Lung (tissue), 17 donors: ENCODE measurements at places on chromosomes 3 and 15. TPM values are rescaled to one million over a fixed set of nuclear protein-coding genes. Genes with fewer than 3 reads are reported as not detected.
A peak's percentile ranks its signal among the peaks of the same experiment; 100 is the strongest.

- peak; percentile 35 for DNase-seq
Observed at GRCh38 chr3:100560426-100560825, 49.0 kb upstream of the ADGRG7 start.

MYZAP gene
- 6.9 TPM for total RNA-seq

GRCh38 chr15:93066224-93066681, 22.8 kb downstream of the RGMA start:
- DNase-seq, result no peak

DNA sequence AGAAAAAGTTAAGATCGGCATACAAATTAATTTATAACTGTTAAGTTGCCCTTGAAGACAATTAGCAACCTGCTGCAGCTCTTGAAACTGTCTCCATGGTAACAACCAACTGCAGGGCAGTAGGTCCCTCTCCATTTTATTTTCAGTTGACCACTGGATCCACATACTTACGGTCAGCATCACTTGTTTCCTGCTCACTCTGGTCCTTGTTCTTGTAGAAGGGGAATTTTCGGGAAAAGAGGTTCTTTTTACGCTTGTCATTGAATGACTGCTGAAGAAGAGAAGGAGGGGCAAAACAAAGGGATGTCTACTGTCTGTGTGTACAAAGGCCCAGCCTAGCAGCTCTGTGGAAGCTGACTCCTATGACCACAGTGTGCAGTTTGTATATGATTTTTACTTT, 46.8 kb upstream of the MELTF start:
- DNase-seq, result no peak

ASB7 gene
- total RNA-seq, result 18.3 TPM

- DNase-seq, result no peak
Observed at GRCh38 chr3:127053450-127053849, 70.5 kb downstream of the PLXNA1 start.

GRCh38 chr3:11327619-11328018, 55.4 kb downstream of the ATG7 start:
- no peak for DNase-seq

- DNase-seq, result no peak
Observed at GRCh38 chr3:112095731-112096130, 9.5 kb downstream of the C3orf52 start.

ARHGAP31 gene
- total RNA-seq, result 45.8 TPM

MUC20 gene
- total RNA-seq, result 20.7 TPM

- DNase-seq, result peak; percentile 18
Observed at GRCh38 chr3:168991803-168992202, 671.7 kb downstream of the MECOM start.

CHRD gene
- 16.7 TPM for total RNA-seq

PLA2G4E gene
- total RNA-seq, result not detected

DNA sequence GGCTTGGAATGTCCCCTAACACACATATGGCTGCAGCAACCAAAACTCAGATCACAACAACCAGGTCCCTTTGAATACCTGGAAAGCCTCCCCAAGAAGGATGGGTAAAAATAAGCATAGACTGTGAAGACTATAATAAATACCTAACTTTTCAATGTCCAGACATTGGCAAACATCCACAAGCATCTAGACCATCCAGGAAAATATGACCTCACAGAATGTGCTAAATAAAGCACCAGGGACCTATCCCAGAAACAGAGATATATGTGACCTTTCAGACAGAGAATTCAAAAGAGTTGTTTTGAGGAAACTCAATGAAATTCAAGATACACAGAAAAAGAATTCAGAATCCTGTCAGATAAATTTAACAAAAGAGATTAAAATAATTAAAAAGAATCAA, 109.2 kb downstream of the NEDD4 start:
- no peak for DNase-seq

GUCA1C gene
- not detected for total RNA-seq

DNA sequence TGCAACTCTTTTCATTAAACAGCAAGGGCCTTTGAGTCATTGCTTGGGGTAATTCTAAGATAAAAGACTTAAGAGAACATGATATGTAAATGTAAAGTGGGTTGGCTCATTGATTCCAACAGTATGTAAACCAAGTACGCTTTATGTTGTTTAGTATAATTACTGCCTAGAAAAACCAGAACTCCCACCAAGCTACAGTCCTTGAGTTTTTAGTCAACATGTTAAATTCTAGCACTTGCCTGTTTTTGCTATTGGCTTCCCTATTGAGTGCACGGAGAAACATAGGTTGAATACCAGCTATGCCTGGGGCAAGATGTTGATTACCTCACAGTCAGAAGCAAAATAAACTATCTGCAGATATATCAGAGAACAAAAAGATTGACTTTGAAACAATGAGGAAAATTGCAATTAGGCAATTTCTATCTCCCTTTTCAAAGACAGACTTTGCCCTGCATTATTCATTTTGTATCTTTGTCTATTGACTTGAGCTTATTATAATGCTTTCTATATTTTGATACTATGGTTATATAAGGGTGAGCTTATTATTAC, 179.3 kb downstream of the ZPLD1 start:
- DNase-seq, result no peak

CLPX gene
- total RNA-seq, result 43.1 TPM

DNA sequence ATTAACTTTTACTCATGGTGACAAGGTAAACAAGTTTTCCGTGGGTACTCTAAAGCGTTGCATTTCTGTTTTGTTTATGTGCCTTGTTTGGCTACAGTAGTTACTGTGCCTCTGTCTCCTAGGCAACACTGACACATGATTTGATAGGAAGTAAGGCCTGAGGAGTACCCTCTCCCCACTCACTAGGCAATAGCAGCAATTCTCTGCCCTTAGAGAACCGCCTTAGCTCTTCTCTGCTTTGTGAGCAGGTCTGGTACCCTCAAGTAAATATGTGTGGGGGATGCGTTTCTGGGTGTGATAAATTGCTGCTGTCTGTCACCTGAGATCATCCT, at the start of gene IL5RA:
TSS of gene IL5RA (minus strand) at position 76 of the 332 bp plus-strand sequence. CDS start 5,390 bp downstream, outside the sequence.
- peak; percentile 87 for DNase-seq

DNA sequence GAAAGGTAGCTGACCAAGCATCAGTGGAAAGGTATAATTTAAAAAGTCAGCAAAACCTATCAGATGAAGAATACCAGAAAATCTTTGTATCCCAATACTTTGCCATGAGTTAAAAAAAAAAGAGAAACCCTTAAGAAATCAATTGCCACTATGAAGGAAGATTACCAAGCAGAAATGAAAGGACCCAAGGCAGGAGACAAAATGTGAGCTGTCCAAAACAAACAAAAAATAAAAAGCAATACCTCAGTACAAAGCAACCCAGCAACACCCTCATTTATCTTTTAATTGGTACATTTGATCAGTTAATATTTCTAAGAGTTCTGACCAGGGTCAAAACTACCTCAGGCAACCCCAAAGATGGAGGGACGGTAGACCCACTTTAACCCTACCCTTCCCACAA, 65.3 kb downstream of the MOBP start:
- DNase-seq, result no peak

DNA sequence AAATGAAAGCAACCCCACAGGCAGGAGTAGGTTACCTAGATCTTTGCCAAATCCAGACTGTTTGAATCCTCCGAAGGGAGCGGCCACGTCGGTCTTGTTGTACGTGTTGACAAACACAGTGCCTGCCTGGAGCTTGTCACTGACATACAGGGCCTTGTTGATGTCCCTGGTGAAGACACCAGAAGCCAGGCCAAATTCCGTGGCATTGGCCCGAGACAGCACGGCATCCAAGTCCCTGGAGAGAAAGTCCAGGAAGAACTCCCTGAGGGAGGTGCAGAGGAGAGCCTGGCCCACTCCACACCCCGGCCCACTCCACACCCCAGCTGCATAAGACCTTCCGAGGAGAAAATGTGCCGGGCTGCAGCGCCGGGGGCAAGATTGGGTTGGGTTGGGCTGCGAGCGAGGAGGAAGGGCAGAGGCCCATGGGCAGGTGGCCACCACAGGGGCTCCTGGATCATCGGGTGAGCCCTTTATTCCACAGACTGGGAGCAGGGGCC, 21.8 kb upstream of the SLC41A3 start:
- no peak for DNase-seq

CCR5 gene
- 2.2 TPM for total RNA-seq

DNA sequence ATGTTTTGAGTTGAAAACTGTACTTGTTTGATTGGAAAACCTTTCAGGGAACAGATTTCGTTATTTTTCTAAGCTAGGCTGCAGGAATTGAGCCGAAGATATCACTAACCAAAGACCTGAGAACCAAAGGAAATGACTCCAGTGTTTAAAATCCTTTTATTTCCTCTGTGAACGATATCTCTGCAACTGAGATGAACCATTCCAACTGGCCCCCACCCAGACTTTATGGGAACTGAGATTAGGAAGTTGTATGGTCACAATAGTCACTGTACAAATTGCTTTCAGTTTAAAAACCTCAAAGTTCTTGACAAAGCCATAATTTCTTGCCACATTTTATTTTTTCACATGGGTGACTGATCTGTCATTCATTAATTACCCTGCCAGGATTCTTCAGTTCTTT, 232.4 kb downstream of the RBMS3 start:
- peak; percentile 75 for DNase-seq

GRCh38 chr15:43911235-43911781, 84.5 kb downstream of the WDR76 start:
- no peak for DNase-seq

ADAMTS7 gene
- 7.1 TPM for total RNA-seq

TIGIT gene
- 0.37 TPM for total RNA-seq

DNA sequence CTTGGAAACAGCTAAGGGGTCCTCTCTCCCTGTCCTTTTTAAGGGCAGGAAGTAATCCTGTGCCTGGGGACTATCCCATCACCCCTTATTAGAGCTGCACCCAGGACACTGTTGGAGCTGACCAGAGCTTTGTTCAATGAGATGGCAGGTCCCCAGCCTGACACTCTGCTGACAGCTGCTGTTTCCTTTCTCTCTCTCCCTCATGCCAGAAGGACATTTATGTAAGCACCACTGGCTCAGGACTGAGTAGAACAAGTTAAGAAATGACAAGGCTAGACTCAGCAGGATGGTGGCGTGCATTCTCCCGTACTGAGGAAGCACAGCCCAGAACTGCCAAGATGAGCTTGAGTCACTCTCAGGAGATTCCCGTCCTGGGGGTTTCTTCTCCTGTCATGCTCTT, 17.3 kb downstream of the GJD2 start:
- no peak for DNase-seq

- DNase-seq, result no peak
Observed at GRCh38 chr3:165133188-165133899, 55.0 kb upstream of the SI start.

- DNase-seq, result no peak
Observed at GRCh38 chr15:94107652-94108051, 123.7 kb upstream of the MCTP2 start.

ROPN1 gene
- not detected for total RNA-seq

LIPC gene
- 0.57 TPM for total RNA-seq

GRCh38 chr3:49855662-49856061, 702 bp downstream of the TRAIP start:
- no peak for DNase-seq

SPATA12 gene
- 0.15 TPM for total RNA-seq

DNA sequence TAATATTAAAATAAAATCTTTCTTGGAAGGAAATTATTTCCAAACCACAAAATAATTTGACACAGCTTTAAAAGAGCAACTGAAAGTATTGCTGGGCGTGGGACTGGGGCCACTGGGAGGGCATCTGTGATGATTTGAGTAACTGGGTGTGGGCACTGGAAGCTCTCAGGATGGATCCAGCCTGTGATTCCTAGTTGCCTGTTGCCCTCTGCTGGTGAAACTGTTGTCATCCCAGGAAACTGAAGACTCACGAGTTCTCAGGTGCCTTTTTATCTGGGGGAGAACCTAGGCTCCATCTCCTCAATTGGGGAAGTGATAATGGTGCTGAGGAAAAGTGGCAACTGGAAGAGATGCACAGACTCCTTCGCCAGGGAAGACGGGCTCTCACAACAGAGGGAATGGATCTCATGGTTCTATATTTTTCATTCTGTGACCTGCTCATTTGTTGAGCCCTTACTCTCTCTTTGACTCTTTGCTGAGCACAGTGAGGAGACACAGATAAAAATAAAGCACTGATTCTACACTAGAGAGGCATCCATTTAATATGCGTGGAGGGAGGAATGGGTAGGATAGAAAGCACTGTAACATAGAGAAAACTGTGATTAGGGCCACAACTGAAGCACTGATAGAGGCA, 61.6 kb downstream of the TPRG1 start:
- peak; percentile 64 for DNase-seq

PLS1 gene
- 45.4 TPM for total RNA-seq

UPK1B gene
- total RNA-seq, result 0.21 TPM

DNA sequence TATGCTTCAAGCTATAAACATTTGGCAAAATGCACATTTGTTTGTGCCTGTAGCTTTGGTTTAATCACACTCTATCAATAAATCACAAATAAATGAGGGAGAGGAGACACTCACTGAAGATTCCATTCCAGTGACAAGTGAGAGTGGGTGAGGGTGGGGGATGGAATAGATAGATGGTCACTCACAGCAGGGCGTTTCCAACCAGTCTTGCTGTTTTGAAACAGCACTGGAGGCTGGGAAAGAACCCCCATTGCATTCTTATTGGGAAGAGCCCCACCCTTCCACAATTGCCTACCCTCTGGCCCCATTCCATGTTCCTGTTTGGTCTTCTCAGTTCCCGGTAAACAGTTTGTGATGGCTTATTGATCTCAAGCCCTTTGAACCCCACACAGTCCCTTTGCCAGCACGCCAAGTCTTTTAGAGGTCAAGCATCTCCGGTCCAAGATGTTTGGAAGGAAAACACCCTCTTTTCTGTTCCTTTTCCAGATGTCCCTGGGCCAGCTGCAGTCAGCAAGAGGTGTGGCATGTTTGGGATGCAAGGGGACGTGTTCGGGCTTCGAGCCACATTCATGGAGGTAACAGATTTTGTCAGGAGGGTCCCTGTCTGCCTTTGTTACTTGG, 30.7 kb downstream of the LMCD1 start:
- DNase-seq, result peak; percentile 92

LYZL4 gene
- not detected for total RNA-seq

DNA sequence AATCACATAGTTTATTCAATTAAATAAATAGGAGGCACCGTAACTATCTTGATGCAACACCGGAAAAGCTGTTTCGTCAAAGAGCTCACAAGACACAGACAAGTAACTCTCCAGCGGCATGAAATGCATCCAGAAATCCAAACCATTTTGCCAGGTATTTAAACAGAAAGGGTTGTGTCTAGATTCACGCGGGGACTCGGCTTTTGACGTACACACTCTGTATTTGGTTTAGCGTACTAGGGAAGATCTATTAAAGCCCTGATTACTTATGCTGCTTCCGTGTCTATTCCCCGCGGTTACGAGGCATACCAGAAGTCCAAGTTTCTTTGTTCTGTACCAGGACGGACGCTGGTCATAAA, 718 bp downstream of the BNIP2 start:
- DNase-seq, result peak; percentile 70

MRAS gene
- total RNA-seq, result 28.7 TPM

PPARG gene
- 8.3 TPM for total RNA-seq

DNA sequence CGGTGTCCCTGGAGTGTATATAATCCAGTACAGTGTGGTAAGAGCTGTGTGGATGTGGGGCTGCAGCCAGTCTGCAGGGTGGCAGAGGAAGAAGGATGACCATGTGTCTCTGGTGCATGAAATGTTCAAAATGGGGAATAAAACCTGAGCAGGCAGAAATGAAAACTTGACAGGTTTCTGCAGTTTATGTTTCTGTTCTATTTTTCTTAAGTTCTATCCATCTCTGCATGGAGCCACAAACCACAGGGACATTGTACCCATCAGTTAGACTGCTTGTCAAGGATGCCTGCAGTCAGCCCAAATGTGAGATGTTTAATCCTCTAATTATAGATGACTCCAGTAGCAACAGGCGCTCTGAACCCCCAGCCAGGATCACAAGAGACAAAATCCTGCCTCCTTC, 216.7 kb downstream of the IL20RB start:
- no peak for DNase-seq

IL5RA gene
- total RNA-seq, result 13.8 TPM

- DNase-seq, result no peak
Observed at GRCh38 chr15:75327005-75327404, 8.9 kb upstream of the COMMD4 start.

GRCh38 chr3:130537673-130538304, 20.8 kb downstream of the COL6A6 start:
- DNase-seq, result peak; percentile 81
